HT-29 (cell line): ENCODE measurements at places on chromosomes 5 and 9.

DNA sequence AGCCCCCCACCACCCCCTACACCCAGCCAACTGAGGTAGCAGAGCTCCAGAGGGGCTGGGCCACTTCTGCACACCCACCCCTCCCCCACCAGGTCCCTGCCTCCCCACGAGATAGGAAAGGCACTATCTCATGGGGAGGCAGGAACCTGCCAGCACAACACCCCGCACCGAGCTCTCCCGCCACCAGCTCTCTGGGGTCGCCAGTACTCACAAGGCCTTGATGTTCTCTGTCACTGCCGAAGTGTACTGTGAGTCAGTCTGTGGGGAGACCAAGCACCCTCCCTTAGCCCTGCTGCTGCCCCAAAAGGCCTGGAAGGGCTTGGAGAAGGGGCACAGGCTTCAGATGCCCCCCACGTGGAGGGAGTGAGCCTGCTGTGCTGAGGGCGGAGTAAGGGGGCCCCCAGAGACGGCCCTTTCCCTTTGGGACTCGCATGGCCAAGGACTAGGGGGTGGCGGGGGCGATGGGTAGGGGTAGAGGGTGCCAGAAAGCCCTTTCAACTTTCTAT is 5.9 kb downstream of the MGAT4B start:
- DNase-seq = no peak

GRCh38 chr5:141245250-141245717 is at the start of gene PCDHB15:
TSS of gene PCDHB15 (plus strand) at chr5:141245395. CDS start at chr5:141245579, 184 bp downstream.
- DNase-seq = no peak

DNA sequence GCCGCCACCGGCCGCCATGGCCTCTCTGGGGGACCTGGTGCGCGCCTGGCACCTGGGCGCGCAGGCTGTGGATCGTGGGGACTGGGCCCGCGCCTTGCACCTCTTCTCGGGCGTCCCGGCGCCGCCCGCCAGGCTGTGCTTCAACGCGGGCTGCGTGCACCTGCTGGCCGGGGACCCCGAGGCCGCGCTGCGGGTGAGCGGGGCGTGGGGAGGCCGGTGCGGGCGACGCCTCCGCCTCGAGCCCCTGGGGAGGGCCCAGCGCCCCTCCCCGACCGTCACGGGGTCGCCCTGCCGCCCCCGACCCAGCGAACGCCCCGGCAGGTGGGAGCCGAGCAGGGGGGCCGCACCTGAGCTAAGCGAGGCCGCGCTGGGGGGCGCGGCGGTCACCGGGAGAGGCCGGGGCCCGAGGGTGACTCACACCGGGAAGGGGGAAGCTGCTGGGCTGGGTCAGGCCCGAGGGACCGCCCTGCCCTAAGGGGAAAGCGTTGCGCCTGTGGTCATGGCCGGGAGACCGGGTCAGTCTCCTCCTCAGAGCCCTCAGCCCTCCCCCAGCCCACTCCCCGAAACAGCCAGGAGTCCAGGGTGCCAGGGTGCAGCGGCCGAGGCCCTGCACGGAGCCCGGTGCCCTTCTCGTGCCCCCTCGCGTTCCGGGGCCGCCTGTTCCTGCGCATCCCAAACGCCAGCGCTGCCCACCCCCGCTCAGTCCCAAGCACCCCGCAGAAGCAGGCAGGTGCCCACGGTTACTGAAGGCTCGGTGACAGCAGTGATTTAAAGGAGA is 510 bp downstream of the NOXA1 start:
- no peak for DNase-seq

GRCh38 chr9:20406344-20406743 is 216.0 kb downstream of the MLLT3 start:
- DNase-seq = no peak

GRCh38 chr5:7395432-7395946 is 449 bp upstream of the ADCY2 start:
- no peak for DNase-seq

GRCh38 chr5:124746916-124747790 is 714 bp upstream of the ZNF608 start:
- DNase-seq = peak; percentile 74

DNA sequence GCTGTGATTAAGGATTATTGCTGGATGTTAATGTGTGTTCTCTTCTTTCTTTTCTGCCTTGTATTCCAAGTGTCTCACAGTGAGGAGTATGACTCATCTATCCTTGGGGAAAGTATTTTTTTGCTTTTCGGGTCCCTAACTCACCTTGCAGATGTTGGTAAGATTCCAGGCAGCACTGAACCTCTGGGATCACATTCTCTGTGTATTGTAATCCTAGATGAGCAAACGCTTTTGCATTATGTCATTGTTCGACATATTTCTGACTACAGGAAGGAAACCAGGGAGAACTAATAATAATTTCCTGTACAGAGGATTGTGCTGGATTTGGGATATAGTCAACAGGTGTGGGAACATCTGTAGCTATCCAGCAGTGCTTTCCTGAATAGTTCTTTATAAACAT is 246.1 kb upstream of the TUT7 start:
- no peak for DNase-seq

- DNase-seq = no peak
Measured at GRCh38 chr5:153480401-153480800, 10.1 kb upstream of the GRIA1 start.

- no peak for DNase-seq
Measured at GRCh38 chr5:86439593-86440110, 178.1 kb upstream of the COX7C start.
